Upper lobe of left lung (tissue), 6 donors: ENCODE measurements at places on chromosomes 7 and 10. TPM values are rescaled to one million over a fixed set of nuclear protein-coding genes. Genes with fewer than 3 reads are reported as not detected.

Gene CD36
- total RNA-seq, result 157 TPM

Gene VSTM4
- total RNA-seq, result 12.6 TPM

Gene FBXW4
- 100 TPM for total RNA-seq

Gene SMO
- total RNA-seq, result 1.7 TPM

Gene CDHR1
- total RNA-seq, result not detected
